H4 (cell line): ENCODE measurements at places on chromosomes 5 and 9.

- no peak for DNase-seq
Measured at GRCh38 chr9:70466976-70467561, 52.6 kb upstream of the KLF9 start.

GRCh38 chr5:158970569-158971014, 129.1 kb downstream of the EBF1 start:
- peak; percentile 74 for DNase-seq

DNA sequence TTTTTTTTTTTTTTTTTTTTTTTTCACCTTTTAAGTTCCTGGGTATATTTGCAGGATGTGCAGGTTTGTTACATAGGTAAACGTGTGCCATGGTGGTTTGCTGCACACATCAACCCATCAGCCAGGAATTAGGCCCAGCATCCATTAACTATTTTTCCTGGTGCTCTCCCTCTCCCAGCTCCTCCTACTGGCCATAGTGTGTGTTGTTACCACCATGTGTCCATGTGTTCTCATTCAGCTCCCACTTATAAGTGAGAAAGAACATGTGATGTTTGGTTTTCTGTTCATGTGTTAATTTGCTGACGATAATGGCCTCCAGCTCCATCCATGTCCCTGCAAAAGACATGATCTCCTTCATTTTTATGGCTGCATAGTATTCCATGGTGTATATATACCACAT, 350.5 kb downstream of the MAN2A1 start:
- DNase-seq: peak; percentile 19

- no peak for DNase-seq
Measured at GRCh38 chr5:177354711-177355110, 3.0 kb upstream of the RGS14 start.

- DNase-seq: peak; percentile 61
Measured at GRCh38 chr5:18975624-18976023, 1012.4 kb downstream of the CDH18 start.

GRCh38 chr5:140468188-140468587, 66.6 kb downstream of the ANKHD1 start:
- DNase-seq: no peak
